ENCODE measurements at places on chromosomes 4 and X.
A peak's percentile ranks its signal among the peaks of the same experiment; 100 is the strongest.

DNA sequence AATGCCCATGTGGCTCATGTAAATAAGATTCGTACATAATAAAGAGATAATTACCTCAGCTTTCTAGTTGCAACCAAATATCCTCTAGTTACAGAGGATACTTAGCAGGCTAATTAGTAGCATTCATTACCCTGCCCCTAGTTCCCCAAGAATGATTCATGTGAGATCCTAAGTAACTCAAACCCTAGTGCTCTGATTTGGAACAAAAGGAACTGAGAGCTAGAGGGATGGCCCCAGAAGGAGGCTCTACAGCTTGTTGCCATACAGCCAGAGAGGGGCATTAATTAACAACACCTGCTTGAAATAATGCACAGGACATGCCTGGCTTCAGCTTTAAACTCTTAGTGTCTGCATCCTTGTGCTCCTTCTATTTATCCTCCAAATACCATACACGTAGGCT is 32.6 kb upstream of the CBR4 start:
- DNase-seq = no peak

DNA sequence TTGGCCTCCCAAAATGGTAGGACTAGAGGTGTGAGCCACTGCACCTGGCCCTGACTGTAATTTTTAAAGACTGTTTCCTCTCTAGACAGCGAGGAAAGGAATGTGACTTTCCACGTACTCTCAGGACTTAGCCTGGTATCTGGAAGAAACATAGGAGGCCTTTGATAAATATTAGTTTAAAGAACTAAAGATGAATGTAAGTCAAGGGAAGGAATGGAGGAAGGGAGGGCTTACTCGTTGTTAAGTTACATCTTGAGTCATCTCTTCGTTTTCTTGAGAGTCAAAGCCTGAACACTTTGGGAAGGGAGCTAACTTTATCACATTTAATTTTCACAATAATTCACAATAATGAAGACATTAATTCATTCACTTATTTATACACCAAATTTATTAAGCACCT is 7.2 kb upstream of the LNX1 start:
- DNase-seq = no peak

- DNase-seq = no peak
Observed at GRCh38 chr4:184364100-184364921, 110.0 kb downstream of the IRF2 start.

- no peak for DNase-seq
Observed at GRCh38 chr4:93605163-93605562, 223.4 kb upstream of the ATOH1 start.

DNA sequence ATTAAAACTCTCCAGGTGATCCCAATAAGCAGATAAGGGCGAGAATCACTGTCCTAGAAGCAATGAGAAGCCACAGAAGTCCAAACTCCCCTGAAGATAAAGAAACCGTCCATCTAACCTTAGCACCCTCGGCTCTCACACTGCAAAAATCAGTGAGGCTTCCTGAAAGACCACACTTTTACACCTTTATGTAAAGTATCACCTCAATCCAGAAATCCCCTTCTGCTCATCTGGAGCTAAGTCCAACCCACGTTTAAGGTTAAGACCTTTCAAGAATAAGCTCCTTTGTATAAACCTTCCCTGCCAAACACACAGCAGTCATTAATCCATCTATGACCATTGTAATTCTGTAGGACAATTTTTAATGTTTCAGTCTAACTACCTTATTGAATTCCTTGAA is 41.7 kb downstream of the LIN54 start:
- DNase-seq = no peak

- no peak for DNase-seq
Observed at GRCh38 chrX:37658343-37659030, 27.1 kb upstream of the XK start.

DNA sequence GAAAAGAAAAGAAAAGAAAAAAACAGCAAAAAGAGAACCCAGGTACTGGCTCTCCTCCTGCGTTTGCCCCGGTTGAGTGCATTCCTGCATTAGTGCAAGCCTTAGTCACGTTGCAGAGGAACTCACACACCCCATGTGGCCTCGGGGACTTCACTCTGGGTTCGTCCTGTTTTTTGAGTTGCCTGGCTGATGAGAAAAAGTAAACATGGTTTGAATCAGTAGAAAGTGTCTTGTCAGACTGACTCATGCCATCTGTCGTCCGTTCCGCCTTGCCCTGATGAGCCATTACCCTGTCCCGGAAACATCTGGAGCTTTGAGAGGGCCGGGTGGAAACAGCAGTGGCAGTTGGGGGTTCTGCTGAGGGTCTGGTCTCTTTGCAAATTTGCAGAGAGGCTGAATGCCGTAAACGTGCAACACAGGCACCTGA is 16.3 kb downstream of the CD99 start:
- peak; percentile 88 for DNase-seq

DNA sequence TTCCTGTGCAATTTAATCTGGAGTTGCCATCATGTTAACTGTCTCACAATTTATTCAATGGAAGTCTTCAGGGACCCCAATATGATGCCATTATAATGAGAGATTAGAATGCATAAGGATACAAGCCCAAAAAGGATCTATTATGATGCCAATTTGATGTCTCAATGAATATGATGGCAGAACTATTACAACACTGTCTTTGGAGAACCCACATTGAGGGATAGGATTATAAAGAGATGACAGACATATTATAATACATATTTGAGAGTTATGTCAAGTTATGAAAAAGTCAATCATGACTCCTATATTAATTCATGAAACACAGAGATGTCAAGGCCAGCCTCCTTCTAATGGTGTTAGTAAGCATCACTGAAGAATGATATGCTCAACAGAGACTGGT is 1358.4 kb downstream of the PCDH19 start:
- DNase-seq = no peak

DNA sequence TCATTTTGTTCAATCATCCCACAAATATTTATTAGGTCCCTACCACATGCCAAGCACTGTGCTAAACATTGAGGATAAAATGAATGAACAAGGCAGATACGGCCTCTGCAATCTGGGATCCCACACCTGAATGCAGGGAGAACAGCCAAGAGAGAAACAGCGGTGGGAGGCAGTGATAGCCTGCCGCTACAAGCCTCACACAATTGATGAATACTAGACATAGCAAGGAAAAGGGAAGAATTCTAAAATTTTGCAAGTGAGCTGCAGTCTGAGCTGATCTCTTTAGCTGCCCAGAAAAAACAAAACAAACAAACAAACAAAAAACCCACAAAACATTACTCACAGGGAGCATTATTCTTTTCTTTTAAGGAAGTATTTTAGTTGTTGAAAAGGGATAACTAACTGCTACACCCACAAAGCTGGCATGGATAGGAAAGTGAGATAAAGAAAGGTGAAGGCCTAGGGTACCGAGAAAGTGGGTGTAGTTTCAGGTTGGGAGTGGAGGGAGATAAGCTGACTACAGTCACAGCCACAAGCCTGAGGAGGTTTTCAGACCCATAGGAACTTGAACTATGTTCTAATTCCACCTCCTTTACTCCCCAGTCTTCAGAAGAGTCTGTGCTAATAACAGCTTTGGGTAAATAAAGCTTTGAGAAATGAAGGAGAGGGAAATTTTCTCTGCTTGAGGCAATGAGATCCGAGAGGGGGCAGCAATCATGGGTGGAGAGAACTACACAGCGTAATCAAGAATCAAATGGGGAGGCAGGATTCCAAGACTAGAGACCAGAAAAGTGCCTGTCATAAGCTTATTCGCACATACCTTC is 85.4 kb downstream of the SH3RF1 start:
- DNase-seq = no peak

- peak; percentile 29 for DNase-seq
Observed at GRCh38 chr4:82578935-82579334, 17.1 kb upstream of the TMEM150C start.

DNA sequence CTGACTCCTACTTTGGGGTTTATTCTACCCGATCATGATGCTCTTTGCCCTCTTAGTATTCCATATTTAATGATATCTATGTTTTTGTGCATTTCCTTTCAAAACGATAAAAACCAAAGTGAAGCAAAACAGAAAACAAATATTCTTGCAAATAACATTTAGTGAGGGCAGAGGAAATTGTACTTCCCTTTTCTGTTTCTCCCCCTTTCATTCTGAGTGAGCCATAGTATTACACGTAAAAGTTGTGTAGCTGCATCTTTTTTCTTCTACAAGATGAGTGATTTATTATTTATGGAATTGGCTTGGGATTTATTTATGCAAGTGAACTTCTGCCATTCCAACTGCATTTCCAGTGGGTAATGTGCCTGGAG is 109.9 kb downstream of the AFF2 start:
- DNase-seq = no peak

DNA sequence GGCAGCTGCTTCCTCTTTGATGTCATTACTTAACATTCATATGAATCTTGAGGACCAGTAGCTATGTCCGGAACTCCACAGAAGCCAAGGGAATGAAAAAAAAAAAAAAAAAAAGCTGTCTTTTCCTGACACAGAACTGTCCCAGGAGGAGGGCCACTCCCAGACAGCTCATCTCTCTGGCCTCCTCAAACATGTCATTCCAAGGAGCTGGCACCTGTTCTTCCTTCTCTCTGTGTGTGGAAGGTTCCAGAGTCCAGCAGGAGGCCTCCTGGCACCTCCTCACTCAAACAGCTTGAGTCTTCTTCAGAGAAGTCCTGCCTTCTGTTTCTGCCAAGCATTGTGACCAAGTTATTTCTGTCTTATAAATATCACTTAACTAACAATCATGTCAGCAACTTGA is 458.5 kb downstream of the AFF2 start:
- DNase-seq = no peak

DNA sequence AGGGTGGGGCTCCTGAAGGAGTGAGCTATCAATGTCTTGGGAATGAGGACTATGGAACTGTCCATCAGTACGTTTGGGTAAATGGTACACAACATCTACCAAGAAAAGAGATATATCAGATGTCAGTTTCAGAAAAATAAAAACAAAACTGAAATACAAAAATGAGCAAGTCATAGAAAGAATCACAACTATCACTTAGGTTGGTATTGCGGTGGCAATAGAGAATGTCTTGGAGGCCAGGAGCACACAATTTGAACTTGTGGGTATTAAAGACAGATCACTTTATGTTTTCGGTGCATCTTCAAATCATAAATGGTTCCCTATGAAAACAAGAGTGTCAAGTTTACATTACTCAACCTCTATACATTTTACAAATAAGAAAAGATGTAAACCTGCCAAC is 176.8 kb downstream of the CHM start:
- DNase-seq = no peak

- no peak for DNase-seq
Observed at GRCh38 chr4:107452717-107453630, 267.1 kb downstream of the PAPSS1 start.

- DNase-seq = peak; percentile 55
Observed at GRCh38 chrX:78104447-78105176, 564 bp downstream of the PGK1 start.

- peak; percentile 3 for DNase-seq
Observed at GRCh38 chr4:136680271-136680670, 852.0 kb downstream of the PCDH18 start.

DNA sequence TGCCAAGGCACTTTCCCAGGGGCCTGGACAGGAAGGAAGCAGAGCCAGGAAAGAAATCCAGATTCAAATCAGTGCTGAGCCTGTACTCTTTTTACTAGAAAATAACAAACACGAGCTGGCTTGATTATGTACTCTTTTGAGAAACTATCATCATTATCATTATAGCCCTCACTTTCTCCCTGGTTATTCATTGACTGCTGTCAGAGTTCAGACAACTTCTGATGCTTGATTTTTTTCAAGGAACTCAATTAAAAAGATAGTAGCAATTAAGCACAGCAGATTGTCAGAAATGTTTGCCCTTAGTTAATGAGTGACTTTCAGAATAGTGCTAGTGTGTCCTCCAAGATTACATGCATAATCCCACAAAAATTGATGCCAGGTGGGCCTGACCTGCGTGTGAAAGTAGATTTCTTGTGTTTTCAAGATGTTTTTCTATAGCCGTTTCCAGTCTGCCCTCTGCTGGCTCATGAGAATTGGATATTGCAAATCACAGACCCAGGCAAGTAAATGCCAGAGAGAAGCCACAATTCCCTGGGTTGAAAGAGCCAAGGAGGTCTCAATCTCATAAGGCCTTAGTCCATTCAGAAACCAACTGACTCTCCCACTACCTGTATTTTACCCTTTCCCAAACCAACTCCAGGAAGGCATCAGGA is 14.3 kb upstream of the PNPLA4 start:
- DNase-seq = peak; percentile 19

DNA sequence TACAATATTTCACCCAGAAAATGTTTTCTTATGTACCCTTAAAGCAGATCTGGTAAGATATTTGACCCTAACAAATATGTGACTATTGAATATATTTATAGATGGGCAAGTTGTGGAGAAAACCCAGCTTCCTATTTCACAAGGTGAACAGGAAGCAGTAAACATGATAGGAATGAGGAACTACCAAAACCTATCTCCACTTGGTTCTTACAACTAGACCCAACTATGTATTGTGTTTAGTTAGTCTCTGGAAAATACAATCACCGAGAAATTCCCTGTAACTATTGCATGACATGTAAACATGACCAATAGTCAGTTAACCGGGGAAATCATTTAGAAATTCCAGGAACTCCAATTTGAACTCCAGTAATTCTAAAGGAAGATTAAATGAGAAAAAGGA is 8.4 kb upstream of the RXFP1 start:
- no peak for DNase-seq

GRCh38 chrX:758917-759316 is 128.3 kb downstream of the SHOX start:
- DNase-seq = no peak

DNA sequence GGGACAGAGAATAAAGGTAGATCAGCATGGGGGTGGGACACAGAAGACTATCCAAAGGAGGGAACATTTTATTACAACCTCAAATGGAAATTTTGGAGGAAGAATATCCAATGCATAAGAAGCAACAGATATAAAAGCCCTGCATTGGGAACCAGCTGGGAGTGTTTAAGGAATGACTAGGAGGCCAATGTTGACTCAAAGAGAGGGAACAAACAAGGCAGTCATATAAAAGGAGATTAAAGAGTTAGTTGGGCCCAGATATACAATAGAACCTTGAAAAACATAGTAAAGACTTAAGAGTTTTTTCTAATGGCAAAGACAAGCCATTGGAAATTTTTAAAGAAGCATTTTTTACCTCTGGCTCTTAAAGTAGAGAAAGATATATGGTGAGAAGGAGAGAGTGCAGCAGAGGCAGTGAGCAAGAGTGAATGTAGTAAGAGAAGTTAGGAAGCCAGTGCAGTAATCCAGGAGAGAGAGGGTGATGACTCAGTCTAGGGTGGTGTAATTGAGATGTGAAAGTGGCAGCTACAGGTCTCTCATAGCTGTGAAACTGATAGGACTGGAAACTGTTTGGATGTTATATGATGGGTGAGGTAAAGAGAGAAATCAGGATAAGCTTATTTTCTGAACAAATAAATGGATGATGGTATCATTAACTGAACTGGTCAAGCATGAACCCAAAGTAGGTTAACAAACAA is 182.2 kb upstream of the ATOH1 start:
- DNase-seq = no peak

GRCh38 chr4:138205531-138206233 is 36.5 kb downstream of the SLC7A11 start:
- DNase-seq = no peak

DNA sequence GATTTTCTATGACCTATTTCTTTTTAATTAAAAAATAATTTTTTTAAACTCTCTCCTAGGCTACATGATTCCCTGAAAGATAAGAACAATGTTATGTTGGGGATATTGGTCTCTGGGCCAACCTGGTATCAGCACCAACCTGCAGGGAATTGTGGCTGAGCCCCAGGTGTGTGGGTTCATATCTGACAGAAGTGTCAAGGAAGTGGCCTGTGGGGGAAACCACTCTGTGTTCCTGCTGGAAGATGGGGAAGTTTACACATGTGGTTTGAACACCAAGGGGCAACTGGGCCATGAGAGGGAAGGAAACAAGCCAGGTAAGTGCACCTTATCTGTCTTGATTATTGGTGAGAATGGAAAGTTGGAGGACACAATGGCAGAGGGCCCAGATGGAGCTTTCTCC is 13.5 kb downstream of the HERC3 start:
- DNase-seq = no peak
